LHCN-M2 (cell line): ENCODE measurements at places on chromosomes 1 and 21.

DNA sequence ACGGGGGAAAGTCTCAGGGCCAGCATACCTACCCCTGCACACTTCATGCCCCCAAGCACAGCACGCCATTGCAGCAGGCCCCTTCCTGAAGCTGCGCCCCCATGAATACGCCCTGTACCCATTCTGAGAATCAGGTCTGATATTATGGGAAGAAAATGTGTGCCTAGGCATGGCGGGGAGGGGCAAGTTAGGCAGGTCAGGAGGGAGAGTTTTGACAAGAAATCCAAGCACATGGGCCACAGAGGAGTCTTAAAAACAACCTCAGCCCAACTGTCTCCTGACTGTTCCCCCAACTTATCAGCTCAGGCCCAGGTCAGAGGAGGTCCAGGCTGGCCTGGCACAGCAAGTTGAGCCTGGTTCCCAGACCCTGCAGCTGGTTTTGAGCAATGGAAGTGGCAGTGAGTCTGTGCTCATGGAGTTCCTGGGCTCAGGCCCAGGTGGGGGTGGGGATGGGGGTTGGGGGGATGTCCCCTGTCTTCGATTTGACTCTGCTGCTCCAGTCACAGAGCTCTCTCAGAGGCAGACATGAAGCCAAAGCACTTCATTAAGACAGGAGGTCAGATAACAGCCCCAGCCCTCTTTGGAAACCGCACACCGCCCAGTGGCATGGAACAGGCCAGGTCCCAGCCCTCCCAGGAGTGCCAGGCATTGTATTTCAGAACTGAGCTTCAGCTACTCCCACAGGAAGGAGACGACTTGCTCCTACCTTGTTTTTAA is 20.6 kb upstream of the BCAR3 start:
- peak; percentile 82 for DNase-seq

DNA sequence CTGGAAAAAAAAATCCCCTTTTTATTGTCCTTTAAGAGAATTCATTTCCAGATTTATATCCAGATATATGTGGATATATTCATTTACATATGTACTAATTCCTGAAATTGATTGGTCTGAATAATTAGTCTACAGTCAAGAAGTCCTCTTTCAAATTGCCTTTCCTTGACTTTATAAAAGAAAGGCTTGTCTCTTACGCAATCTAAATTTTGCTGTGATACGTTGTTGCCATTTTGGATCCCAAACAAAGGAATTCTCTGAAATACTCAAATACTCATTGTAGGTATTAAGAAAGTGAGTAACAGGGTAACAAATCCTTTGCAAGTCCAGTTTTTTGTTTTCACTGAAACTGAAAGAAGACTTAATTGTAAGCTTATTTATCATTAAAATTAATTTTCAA is 136.9 kb upstream of the KIAA1614 start:
- DNase-seq = no peak

DNA sequence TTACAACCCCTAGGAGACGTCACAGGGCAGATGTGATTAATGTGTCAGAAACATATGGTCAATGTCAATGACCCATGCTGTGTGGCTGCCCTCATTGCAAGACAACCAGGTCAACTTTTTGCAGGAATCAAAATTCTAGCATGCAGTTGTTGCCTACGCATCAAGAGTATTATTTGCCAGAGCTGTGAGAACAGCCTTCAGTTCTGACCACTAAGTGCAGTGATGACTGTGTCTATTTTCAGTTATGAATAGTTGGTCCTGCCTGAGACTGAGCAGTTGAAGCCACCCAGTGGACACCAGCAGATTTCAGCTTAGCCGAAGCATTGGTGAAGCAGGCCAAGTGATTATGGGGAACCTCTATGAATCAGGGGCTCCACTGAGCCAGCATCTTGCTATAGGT is 47.3 kb downstream of the LYPLAL1 start:
- DNase-seq = peak; percentile 28

DNA sequence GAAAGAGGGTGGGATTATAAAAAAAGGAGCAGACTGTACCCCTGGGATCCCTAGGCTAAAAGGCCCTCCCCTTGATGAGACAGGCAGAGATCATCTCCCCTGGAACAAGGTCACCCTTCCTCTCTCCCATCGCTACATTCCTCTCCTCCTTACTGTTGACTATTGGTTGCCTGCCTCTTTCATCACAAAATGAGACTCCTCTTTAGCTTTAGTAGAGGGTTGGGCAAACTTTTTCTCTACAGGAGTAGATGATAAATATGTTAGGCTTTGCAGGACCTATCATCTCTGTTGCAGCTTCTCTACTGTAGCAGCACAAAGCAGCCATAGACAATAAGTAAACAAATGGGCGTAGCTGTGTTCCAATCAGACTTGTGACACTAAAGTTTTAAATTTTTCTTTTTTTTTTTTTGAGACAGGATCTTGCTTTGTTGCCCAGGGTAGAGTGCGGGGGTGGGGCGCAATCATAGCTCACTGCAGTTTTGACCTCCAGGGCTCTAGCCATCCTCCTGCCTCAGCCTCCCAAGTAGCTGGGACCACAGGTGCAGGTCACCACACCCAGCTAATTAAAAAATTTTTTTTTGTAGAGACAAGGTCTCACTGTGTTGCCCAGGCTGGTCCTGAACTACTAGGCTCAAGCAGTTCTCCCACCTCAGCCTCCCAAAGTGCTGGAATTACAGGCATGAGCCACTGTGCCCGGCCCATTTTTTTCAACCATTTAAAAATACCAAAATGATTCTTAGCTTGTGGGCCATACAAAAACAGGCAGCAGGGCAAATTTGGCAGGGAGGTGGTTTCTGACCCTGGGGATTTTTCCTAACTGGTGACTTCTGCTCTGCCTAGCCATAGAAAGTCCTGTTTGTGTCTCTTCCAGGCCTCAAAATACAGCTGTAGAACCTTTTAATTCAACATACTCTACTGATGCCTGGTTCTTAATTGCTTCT is 15.1 kb downstream of the MCL1 start:
- DNase-seq = peak; percentile 62

- DNase-seq = peak; percentile 84
These were observed 222.5 kb downstream of the SLC45A1 start for GRCh38 chr1:8540261-8540941.

DNA sequence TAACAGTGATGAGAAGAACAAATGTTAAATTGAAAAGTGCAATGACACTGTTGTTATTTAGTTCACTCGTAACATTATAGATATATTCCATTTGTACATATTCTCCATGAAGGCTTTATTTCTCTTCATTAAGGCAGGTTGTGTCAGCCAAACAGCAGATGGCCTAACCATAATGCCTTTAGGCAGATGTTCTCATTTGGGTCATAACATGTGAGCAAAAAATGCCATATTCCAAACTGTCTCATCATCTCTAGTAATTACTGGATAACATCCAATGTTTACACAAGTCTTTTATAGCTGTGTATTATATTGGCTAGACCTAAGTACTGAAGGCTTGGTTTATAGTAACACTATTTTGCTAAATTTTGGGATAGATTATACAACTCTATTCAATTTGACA is 87.2 kb upstream of the CHODL start:
- no peak for DNase-seq

DNA sequence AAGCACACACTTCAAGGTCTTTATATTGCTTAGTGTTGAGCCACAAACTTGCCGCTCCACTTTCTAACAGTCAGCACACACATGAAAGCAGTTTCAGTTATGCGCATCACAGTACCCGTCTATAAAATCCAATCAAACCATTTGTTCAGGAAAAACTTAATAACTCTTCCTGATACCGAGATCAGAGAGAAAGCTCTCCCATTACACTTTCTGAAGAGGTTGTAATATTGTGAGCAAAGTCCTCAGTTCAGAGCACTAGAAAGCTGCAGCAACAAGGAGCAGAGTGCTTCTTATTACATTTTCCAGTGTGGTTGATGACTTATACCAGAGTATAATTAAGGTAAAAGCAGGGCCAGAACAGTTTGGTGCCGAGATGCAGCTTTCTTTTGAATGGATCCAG is 102.8 kb upstream of the F3 start:
- no peak for DNase-seq

- no peak for DNase-seq
These were observed 32.8 kb downstream of the H3-3A start for GRCh38 chr1:226095286-226095685.

DNA sequence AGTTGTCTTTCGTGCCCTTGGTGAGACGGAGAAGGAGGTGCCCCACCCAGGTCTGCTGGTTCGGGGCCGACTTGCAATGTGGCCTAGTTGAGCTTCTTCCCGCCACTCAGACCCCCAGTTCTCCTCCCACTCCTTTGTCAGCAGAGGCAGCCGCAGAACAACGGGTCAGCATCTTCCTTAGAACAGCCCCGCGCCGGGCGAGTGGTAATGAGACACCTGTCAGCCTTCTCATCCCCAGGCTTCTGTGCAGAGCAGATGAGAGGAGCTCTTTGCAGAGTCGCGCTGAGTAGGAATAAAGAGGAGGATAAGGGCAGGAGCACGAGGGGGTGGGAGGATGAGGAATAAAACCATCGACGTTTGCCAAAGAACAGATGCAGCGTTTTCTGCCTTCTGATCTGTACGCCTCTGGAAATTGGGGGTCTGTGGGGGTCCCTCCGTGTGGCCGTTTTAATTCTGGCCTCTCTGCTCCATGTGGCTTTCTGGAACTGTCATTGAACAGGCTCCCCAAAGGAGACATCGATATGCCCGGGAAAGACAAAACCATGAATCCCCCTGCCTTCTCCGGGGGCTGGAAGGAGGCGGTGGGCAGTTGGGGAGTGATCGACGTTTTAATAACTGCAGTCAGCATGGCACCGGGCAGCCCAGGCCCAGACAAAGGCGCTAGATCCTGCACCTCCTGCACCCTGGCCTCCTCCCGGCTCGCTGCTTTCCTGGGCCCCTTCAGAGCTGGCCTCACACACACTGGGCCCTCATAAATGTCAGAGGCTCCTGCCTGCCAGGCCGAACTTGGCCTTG is 27.5 kb upstream of the IGSF21 start:
- no peak for DNase-seq

GRCh38 chr21:10464975-10465374 is 56.4 kb upstream of the TPTE start:
- no peak for DNase-seq

DNA sequence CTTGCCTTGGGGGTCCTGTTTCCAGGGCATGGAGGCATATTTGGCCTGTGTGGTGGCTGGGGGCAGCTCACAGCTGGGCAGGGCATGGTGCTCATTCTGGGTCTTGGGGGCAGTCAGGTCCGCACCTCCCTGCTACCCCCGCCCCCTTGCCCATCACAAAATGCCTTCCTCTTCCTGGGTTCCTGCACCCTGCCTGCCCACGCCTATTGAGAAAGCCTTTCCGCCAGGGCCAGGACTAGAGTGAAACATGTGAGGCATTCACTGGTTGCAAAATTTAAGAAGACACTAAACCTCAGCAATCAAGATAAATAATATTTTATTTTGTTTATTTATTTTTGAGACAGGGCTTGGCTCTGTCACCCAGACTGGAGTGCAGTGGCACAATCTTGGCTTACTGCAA is 19.7 kb downstream of the PTAFR start:
- no peak for DNase-seq

DNA sequence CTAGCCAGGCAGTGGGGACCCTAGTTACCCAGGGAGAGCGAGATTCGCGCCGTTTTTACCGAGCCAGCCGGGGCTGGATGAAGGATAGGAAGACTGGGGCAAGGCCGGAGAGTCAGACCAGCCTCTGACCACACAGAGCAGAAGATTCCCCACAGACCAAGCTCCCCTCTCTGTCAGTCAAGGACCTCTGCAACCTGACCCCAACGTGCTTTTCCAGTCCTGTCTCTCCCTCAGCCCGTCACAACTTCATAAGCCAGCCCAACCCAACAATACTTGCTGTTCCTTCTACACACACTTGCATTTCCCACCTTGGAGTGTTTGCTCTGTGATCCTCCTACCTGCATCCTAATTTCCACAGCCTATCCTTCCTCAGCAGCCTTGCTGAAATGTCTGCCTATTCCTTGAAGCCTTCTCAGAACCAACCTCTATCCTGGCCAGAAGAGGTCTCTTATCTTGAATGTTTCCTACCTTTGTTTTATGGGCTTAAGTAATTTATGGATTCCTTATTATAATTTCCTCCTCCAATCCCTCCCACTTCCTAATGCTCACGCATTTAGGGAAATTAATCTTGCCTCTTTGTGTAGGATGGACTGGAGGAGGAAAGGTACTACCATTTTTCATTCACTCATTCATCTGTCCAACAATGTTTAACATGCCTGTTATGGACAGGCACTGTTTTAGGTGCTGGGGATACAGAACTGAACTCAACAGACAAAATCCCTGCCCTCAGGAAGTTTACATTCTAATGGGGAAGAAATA is at the start of gene GSTM3:
Gene GSTM3, minus strand, starts transcription at position 424 of the 759 bp plus-strand sequence. CDS start 751 bp downstream, outside the sequence.
- no peak for DNase-seq

- peak; percentile 18 for DNase-seq
These were observed 50.2 kb upstream of the RUNX1 start for GRCh38 chr21:35099310-35099709.

- DNase-seq = no peak
These were observed 657 bp downstream of the DIO1 start for GRCh38 chr1:53894644-53895043.

GRCh38 chr1:14738647-14739046 is 140.2 kb downstream of the KAZN start:
- DNase-seq = no peak

- peak; percentile 97 for DNase-seq
These were observed 68.1 kb downstream of the URB2 start for GRCh38 chr1:229694053-229694693.

- DNase-seq = no peak
These were observed 3.0 kb upstream of the ZYG11B start for GRCh38 chr1:52723260-52723659.

- no peak for DNase-seq
These were observed 39.7 kb downstream of the PROX1 start for GRCh38 chr1:214027498-214027897.

DNA sequence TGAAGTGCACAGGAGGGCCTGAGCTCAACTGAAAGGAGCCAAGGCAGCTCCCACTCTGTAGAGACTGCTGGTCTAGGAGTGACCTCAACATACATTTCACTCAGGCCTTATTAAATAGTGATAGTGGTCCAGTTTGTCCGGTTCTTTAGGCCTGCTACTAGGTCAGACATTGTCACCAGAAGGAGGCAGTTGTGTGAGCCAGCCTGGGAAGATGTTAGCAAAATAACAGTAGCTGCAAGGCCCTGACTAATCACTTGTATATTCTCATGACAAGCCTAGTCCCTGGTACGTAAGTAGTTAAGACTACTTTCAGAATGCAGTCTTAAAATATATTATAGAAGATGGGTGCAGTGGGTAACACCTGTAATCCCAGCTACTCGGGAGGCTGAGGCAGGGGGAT is 264.0 kb upstream of the CAMK1G start:
- DNase-seq = peak; percentile 56

- DNase-seq = peak; percentile 90
These were observed 16.7 kb downstream of the KDM4A start for GRCh38 chr1:43666608-43667007.

GRCh38 chr1:240219104-240219503 is 127.4 kb downstream of the FMN2 start:
- DNase-seq = no peak

GRCh38 chr1:202716654-202717053 is 6.4 kb upstream of the SYT2 start:
- DNase-seq = no peak

DNA sequence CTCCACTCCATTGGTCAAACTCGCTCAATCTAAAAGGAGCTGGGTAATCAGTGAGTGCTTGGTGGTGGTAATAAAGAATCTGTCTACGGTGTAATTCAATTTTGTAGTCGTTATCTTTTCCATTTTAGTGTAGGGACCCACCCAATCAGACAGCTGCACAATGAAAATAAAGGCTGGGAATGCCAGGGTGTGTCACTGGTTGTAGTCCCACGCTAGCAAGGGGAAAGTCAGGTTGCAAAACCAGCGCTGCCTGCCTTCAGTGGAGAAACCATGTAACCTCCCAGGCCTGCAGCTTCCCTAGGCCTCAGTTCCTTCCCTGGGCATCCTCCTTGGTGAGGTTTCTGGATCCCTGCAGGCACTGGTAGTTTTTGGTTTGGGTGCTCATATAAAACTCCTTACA is 49.4 kb upstream of the PPP2R5A start:
- no peak for DNase-seq

- DNase-seq = no peak
These were observed 20.3 kb upstream of the CSF1 start for GRCh38 chr1:109890115-109890953.
